OCI-LY7 (cell line): ENCODE measurements at places on chromosomes 16 and 17.

- peak; percentile 19 for DNase-seq
Measured at GRCh38 chr16:87895641-87896141, 26.4 kb upstream of the SLC7A5 start.

- peak; percentile 46 for DNase-seq
Measured at GRCh38 chr17:68036304-68037147, 991 bp downstream of the KPNA2 start.

GRCh38 chr16:68310437-68310773 is 341 bp downstream of the SLC7A6OS start:
- no peak for DNase-seq

- DNase-seq, result no peak
Measured at GRCh38 chr17:61302953-61303816, 96.5 kb upstream of the TBX2 start.

DNA sequence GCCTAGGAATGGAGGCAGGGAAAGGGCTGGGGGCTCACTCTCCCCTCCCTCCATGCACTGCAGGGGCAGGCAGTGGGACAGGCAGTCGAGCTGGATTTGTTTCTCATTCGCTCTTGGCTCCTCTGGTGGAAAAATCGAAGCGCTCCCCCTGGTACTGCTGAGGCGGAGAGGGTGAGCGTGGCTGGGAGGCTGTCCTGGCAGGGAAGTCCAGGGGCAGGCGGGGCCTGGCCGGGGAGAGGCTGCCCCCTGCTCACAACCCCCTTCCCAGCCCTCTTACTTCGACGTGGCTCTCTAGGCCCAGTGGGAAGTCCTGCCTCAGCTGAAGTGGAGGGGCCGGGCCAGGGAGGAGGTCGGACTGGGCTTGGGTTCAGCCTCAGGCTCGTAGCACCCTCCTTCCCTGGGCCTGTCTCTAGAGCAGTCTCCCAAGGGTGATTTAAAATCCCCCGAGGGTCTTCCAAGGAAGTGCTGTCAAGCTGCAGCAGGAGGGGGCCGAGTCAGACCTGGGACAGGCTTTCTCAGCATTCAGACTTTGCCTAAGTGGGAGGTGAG is 16.5 kb upstream of the TMEM92 start:
- DNase-seq, result no peak

DNA sequence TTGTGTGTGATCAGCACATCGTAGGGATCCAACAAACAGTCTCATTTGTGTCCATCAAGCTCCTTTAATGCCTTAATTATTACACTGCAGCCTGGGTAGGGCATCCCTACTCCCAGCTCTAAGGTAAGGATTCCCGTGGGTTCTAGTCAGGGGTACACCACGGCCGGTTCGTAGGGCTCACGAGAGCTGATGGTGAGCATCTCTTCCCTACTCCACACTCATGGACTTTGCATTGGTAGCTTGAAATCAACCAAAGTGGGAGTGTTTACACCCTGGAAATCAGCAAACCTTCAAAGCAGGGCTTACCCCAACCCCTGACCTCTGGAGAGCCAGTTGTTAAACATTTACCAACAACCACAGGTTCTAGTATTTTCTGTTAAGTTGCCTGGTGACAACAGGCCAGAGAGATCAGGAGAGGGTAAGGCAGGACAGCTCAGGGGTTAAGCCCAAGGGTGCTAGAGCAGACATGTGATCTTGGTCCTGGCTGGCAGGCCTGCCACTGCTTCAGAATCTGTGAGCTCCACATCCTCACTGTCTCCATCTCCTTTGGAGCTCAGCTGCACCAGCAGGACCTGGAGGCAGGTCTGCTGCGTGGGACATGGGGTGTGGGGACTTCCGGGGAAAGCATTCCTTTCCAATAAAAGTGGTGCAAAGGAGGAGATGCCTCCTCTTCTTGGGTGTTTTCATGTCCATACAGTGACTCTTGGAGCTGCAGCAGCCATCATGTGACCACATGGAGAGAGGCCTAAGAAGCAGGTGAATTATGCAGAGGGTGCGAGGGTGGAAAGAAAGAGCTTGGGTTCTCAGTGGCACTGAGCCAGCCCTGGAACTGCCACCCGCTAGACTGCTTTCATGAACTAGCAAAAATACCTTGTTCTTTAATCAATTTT is 36.1 kb upstream of the ZCCHC14 start:
- DNase-seq, result no peak

DNA sequence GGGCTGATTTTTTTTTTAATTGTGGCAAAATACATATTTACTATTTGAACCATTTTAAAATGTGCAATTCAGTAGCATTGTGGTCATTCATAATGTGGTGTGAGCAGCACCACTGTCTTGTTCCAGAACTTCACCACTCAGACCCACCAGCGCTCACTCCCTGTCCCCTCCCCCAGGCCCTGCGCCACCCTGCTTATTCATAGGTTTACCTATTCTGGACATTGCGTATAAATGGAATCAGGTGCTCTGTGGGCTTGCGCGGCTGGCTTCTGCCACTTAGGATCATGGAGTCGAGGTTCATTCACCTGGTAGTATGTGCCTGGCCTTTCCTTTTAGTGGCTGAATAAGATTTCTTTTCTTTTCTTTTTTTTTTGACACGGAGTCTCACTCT is 59.4 kb downstream of the NT5M start:
- no peak for DNase-seq

- peak; percentile 44 for DNase-seq
Measured at GRCh38 chr17:8753976-8754440, 4.3 kb downstream of the SPDYE4 start.

GRCh38 chr16:46613352-46613751 is 7.8 kb downstream of the SHCBP1 start:
- DNase-seq, result no peak

DNA sequence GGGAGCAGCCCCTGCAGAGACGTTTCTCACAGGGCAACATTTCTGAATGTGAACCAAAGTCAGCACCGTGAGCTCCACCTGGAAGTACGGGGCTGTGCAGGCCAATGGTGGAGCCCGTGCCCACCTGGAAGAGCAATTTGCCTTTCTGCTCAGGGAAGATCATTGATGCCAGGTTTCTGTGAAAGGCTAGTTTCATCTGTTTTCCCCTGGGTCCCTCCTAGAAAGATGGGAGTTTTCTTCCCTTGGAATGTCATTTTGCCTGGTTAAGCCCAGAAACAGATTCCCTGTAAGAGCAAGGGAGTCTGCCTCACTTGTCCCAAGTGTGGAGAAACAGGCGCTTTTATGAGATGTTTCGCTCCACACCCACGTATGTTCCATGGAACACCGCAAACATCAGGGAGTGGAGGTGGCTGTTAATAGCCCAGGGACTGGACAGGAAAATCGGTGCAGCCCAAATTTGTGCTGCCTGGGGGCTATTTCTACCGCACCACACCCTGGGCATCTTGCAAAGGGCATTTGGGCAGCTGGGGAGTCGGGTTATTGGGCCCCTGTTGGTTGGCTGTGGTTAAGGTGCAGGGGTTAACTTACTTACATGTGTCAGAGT is 2.6 kb downstream of the SLC6A4 start:
- no peak for DNase-seq

DNA sequence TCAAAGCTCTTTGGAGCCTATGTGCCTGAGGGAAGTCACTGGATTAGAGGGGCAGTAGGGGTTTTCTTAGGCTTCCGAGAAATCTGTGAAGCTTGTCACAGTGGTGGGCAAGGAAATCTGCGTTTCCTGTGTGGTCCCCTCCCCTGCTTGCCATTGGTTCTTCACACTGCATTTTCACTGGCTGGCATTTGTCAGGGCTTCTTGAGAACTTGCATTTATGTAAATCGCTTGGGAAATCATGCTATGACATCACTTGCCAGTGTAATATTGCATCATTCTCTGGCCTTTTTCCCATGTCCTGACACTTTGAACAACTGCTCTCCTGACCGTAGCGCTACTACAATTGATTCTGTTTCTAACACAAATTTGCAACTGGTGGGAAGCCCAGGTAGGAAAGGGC is 1.8 kb downstream of the CACNG3 start:
- no peak for DNase-seq

DNA sequence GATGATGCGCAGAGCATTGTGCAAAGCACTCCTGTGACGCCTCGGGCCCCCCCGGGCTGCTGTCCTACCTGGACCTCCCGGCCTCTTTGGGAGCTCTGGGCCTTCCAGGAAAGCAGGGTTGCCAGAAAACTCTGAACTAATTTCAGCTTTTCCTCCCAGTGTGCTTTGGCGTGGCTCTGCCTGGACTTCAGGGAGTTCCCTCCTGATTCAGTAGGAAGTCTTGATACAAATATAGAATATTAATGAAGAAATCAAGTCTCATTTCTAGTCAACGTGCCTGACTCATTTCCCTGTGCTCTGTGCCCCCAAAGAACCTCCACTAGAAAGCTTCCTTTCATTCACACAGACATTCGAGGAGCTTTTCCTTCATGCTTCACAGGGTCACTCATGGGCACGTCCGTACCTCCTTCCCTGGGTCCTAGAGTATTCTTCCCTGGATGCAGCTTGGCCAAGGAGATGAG is 84.0 kb upstream of the NOL11 start:
- DNase-seq, result no peak

DNA sequence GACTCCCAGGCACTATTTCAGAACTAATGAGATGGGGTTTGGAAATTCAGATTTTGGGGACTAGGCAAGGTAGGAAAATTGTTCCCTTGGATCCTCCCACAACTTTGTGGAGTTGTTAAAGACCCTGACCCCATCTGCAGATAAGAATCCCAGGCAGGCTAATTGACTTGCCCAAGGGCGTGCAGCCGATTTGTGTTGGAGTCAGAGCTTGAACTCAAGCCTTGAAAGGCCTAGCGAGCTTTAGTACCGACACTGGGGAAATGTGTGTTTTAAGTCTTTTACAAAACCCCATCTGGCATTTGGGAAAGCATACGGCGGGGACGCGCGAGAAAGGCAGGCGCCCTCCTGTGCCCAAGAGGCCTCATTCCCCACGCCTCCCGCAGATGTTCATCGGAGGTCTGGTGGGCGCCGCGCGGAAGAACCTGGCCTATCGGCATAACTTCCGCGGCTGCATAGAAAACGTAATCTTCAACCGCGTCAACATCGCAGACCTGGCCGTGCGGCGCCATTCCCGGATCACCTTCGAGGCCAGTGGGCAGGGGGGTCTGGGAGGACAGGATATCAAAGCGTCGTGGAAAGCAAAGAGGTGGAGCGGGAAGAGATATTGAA is 4.3 kb downstream of the CNTNAP1 start:
- no peak for DNase-seq

DNA sequence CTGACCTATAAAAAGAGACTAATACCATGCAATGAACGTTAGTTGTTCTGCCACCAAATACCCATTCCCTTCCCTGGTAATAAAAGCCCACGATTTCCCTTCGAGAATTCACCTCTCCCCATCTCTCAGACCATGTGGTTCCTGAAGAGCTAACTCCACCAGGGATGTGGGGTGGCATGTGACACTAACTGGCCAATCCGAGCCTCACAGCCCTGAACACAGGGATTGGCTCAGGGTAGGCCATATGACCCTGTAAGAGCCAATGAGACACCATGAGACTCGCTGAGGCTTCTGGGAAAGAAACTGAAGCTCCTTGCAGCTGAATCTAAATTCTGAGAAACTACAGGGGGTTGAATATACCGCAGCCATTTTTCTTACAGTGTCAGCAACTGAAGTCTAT is 21.1 kb downstream of the HELZ start:
- DNase-seq, result no peak

DNA sequence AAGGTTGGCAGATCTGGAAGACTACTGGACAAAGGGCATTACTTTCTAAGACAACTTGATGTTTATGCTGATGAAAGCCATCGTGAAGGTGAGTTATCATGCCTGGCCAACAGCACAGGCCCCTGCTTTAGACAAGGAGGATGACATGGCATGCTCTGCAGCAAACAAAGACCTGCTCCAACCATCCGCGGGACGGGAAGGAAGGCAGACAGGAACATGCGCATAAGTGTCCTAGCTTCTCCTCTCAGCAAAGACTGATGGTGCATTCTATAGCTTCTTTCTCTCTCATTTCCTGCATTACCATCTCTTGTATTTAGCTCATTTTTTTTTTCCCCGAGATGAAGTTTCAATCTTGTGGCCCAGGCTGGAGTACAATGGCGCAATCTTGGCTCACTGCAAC is 5.4 kb downstream of the NPLOC4 start:
- no peak for DNase-seq

- no peak for DNase-seq
Measured at GRCh38 chr17:3888343-3889171, 4.3 kb downstream of the CAMKK1 start.

DNA sequence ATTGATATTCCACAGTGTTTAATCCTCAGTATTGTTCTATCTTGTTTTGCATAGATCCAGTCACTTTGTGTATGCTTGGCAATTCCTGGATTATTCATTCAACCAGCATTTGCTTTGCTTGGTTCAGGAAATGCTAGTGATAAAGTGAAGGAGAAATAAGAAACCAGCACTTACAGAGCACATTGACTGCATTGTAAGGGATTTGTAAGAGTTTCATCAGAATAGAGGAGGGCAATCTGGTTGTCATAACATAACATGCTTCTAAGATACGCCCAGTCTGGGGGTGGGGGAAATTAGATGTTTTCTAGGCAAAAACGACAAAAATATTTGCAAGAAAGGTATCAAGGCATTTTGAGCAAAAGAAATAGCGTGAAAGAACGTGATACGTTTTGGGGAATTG is 40.4 kb downstream of the TNRC6A start:
- no peak for DNase-seq

- DNase-seq, result no peak
Measured at GRCh38 chr16:85211271-85211801, 99.1 kb upstream of the CIBAR2 start.

GRCh38 chr17:65261152-65261551 is 124.0 kb downstream of the RGS9 start:
- DNase-seq, result no peak

GRCh38 chr17:82248815-82249674 is 20.2 kb downstream of the SLC16A3 start:
- no peak for DNase-seq

GRCh38 chr17:4375039-4375748 is 8.7 kb upstream of the UBE2G1 start:
- peak; percentile 94 for DNase-seq

GRCh38 chr17:9484789-9485188 is 90.8 kb downstream of the STX8 start:
- DNase-seq, result no peak

- no peak for DNase-seq
Measured at GRCh38 chr16:31456988-31457360, 2.3 kb upstream of the ARMC5 start.

DNA sequence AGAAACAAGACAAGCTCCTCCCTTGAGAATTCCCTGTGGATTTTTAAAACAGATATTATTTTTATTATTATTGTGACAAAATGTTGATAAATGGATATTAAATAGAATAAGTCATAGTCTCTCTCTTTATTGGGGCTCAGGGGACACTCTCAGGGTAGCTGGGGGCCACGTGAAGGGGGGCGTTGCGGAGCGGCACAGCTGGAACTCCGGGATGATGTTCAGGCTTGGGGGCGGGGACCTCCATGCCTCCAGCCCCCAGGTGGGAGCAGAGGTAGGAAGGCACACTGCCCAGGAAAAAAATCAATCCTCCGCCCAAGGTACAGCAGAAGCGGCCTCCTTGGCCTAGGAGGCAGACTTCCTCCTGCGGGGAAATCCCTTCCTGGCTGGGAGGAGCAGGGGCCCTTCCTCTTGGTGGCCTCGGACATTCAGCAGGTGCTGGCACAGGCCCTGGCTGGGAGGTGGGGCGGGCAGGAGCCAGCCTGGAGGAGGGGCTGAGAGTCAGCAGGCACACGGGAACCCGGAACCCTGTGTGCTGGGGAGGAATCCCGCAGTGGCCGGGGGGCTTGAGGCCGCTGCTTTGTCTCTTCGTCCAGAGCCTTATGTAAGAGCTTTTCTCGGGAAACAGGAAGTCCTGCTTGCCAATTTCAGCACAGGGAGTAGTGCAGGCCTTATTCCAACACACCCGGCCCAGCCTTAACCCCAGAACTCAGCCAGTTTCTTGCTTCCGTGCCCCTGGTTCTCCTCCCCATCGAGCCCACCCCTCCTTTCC is 591 bp upstream of the TNFSF13 start:
- peak; percentile 33 for DNase-seq

GRCh38 chr16:57377080-57377841 is 5.0 kb downstream of the CX3CL1 start:
- DNase-seq, result peak; percentile 8
